EL (cell line): ENCODE measurements at places on chromosomes 7 and 10.

DNA sequence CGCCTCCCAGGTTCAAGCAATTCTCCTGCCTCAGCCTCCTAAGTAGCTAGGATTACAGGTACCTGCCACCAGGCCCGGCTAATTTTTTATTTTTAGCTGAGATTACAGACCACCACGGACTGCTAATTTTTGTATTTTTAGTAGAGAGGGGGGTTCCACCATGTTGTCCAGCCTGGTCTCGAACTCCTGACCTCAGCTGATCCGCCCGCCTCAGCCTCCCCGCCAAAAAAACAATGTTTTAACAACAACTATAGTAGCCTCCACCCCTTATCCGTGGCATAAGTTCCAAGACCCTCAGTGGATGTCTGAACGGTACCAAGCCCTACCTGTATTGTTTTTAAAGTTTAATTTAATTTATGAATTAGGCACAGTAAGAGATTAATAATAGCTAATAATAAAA lies 48.2 kb downstream of the GNA12 start:
- DNase-seq: no peak

DNA sequence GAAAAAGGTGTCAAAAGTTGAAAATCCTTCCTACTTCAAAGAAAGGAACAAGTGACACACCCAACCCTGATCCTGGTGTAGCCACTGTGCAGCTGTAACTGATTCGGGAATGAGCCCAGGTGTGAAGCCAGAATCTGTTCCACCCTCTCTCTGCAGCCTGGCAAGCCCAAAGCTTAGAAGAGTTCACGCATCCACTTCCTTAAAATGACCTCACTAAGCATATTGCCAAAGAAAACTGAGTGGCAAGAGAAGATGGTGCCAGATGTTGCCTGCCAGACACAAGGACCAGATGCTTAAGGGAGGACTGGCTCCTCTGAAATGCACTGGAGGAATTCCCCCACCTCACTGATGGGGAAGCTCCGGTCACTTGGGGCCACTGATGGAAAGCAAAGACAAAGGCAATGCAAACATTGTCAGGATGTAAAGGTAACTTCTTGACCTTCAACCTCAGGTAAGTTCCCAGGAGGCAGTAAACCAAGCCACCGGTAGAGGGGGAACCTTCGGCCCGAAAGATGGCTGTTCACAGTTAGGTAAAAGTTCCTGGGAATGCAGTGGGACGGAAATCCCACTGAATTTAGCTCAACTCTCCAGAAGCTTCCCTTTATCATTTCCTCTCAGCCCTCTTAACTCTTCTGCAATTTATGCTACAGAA lies 554.9 kb downstream of the KCNMA1 start:
- no peak for DNase-seq

- no peak for DNase-seq
Observed at GRCh38 chr7:29254591-29254990, 60.0 kb downstream of the CHN2 start.

- peak; percentile 65 for DNase-seq
Observed at GRCh38 chr10:61140765-61141392, 196.9 kb upstream of the RHOBTB1 start.
